ENCODE measurements at places on chromosomes 4 and X.

GRCh38 chrX:31487951-31488350, 416.1 kb upstream of the FTHL17 start:
- DNase-seq: no peak

DNA sequence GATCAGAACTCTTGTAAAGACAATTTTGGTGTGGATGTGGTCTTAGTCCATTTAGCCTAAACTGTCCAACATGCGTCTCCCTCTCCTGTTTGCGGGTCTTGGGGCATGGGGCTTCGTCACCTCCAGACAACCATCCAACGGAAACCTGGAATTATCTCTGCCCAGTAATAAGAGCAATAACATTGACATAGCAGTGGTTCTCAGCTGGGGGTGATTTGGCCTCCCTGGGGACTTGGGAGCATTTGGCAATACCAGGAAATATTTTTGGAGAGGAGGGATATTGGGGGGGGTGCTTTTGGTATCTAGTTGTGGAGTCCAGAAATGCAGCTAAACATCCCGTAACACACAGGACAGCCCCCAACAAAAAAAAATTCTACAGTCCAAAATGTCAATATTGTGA, 47.2 kb downstream of the SEL1L3 start:
- DNase-seq: no peak

GRCh38 chr4:3276986-3277385, 15.8 kb upstream of the RGS12 start:
- no peak for DNase-seq

- DNase-seq: no peak
Measured at GRCh38 chr4:153646978-153647377, 37.1 kb upstream of the TLR2 start.

GRCh38 chr4:73257651-73258435, 755 bp downstream of the ANKRD17 start:
- DNase-seq: peak; percentile 54

DNA sequence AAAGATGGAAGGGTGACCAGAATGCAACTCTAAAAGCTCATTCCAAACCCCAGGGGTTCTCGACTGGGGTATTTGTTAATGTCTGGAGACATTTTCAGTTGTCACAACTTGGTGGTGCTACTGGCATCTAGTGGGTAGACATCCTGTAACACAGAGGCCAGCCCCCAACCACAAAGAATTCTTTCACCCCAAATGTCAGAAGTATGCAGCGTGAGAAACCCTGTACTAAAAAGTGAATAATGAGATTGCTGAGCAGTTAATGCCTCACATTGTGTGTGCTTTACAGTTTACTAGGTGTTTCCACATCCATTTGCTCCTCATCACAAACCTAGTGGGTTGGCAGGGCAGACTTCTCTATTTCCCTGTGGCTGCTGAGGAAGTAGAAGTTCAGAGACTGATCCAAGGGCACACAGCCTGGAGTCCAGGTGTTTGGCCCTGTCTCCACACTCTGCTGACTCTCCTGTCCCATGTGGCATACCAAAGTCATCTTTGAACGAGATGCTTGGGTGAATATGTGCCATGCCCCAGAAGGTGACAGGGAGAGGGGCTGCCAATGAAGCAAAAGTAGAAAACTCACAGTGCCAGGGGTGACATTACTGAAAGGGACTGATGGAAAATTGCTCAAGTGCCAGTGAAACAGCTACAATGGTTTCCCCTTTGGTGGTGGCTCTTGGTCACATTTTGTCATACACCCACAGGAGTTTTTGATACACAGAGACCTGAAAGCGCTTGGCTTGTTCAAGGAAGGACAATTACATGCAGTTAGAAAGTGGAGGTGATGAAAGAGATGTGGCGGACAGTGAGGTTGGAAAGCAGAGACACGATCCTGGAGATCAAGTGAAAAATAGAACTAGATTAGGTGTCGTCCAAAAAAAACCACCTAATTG, 10.1 kb upstream of the TMEM154 start:
- no peak for DNase-seq

DNA sequence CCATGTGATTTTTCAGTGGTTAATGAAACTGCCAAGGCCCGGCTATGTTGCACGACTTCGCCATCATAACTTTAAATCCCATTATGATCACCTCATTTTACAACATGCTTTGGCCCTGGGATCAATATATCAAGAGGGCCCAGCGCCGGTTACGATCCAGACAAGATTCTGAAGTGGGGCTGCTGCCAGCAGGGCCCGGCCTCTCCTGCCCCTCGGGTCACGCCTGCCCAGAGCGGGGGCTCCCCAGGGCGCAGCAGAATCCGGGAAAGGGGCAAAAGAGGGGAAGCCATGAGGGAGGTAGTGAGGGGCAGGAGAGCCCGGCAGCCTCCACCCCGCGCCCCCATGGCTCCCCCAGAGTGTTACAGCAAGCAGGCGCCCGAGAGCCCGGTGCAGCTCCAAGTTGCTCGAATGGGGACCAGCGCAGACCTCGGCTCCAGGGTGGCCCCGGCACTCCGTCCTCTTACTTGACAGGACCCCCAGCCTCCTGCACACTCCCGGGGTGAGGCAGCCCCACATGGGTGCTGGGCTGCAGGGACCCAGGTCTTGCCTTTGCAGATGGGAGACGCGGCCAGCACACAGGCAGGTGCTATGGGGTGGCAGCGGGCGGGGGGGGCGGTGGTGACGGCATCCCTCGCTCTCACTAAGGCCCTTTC, 129.8 kb upstream of the NKX1-1 start:
- DNase-seq: no peak

DNA sequence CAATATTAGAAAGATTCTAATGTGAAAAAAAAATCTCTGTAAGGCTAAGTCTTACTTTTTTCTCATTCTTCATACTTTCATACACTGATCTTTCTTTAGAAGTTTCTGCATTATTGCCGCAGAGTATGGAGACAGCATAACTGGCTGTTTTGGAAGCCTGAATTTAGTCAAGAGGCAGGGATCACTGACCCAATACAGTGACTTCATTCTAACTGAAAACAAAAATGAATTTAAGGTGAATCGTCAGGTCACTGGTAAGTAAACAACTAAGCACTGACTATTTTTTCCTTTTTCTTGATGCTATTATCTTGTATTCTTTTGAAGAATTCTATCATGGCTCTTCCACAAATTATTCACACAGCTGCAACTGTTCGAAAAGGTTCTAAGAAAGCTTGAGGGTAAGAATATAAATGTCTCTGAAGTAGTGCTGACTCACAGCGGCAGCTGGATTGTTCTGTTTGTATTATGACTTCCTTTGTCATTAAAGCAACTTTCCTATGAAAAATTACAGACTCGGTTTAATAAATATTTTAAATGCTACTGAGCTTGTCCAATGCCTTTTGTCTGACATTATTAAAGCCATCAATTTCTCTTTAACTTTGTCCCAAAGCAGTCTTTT, 609.3 kb downstream of the FSTL5 start:
- no peak for DNase-seq

GRCh38 chrX:10198254-10198653, 41.5 kb downstream of the CLCN4 start:
- DNase-seq: no peak

GRCh38 chrX:114071412-114071811, 512.5 kb upstream of the HTR2C start:
- DNase-seq: no peak

- no peak for DNase-seq
Measured at GRCh38 chr4:147509386-147509785, 28.5 kb downstream of the EDNRA start.

DNA sequence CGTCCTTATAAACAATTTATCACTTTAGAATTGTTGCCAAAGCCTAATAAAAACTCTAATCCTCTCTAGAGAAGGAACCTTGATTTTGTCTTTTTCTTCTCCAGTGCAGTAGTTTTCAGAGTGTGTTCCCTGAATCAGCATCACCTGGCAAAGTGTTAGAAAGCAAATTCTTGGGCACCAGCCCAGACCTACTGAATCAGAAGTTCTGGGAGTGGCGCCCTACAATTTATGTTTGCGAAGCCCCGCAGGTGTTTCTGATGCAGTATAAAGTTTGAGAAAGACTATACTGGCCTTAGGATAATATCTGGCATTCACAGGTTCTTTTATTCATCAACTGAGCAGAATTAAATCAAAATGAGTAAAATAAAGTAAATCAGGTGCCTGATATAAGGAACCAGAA, 645.8 kb upstream of the ATOH1 start:
- DNase-seq: peak; percentile 32

DNA sequence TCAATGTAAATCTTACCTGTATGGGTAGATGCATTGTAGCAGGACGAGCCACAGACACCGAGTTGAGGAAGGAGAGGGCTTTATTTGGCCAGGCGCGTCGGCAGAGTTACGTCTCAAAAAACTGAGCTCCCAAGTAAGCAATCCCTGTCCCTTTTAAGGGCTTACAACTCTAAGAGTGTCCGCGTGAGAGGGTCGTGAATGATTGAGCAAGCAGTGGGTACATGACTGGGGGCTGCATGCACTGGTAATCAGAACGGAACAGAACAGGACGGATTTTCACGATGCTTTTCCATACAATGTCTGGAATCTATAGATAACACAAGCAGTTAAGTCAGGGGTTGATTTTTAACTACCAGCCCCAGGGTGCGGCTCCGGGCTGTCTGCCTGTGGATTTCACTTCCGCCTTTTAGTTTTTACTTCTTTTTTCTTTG, 524.9 kb upstream of the HTR2C start:
- DNase-seq: peak; percentile 58

DNA sequence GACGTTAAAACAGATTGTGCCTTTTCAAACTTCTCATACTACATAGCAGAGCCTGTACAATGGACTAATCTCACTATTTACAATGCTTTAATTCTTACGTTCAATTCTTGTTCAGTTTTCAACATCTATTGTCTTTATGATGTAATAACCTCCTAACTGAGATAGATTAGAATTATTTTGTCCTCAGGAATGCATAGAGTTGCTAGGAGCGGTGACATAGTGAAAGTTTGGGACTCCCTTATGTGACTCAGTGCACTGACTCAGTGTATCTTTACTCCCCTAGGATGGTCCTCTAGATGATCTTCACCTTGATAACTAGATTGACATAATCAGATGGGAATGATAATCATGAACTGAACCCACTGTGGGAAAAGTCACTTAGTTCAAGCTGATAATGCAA, 151.5 kb downstream of the VEGFC start:
- DNase-seq: no peak

- no peak for DNase-seq
Measured at GRCh38 chr4:88333741-88334405, 44.8 kb upstream of the HERC6 start.

- DNase-seq: peak; percentile 88
Measured at GRCh38 chr4:2412534-2412884, 5.9 kb downstream of the ZFYVE28 start.

DNA sequence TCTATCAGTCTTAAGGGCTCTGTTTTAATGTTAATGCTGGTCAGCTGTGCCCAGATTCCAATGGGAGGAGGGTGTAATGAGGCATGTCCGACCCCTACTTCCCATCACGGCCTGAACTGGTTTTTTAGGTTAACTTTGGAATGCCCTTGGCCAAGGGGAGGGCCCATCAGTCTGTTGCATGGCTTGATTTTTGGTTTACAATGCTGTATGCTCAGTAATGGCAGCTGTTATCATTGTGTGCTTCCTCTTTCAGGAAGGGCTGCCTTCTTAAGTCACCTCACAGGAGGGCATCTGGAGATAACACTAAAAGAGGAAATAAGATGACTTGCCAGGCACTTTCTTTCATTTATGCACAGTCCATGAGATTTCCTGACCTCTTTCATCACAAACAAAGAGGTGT, 36.3 kb downstream of the ATXN3L start:
- DNase-seq: no peak

DNA sequence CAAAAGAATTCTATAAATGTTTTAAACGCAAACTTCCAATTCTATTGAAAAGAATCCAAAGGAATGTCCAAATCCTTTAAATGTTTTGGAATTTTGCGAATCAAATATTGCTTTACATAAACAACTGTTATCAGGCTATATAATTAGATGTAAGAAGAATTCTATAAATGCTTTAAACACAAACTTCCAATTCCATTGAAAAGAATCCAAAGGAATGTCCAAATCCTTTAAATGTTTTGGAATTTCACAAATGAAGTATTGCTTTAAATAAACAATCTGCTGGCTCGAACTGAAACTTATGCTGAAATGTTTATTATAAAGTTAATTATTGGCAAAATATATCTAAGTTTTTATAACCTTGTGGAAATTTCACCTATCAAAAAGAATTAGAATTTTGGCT, 16.1 kb downstream of the DAPP1 start:
- no peak for DNase-seq

GRCh38 chr4:123304151-123304964, 92.2 kb upstream of the SPRY1 start:
- DNase-seq: no peak

DNA sequence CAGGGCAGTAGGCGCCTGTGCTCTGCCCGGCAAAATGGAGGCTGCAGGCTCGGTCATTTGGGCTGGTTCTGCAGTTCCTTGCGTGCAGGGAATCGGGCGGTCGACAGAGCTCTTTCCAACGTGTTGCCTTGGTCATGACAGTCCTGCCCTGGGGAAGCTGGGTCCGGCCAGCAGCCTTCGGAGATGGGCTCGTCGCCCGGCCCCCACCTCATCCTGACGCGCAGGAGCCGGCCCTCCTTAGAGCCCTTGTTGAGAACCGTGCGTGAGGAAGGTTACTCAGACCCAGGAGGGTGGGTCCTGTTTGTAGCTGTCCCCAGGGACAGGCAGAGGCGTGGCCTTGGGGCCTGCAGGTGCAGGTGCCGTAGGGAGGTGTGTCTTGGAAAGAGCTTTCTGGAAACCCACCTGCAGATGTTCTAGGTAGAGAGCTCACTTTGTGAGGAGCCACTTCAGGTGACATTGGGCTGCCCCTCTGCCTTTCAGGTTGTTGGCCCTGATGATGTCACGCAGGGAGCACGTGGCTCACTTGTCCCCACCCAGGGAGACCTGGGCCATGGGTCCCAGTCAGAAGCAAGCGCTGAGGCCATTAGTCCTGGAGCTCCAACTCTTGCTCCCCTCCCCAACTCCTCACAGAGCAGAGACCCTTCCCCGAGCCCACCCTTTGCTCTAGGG, 15.2 kb upstream of the HGFAC start:
- no peak for DNase-seq

- peak; percentile 26 for DNase-seq
Measured at GRCh38 chr4:113555868-113556267, 205.7 kb downstream of the CAMK2D start.

- DNase-seq: no peak
Measured at GRCh38 chrX:53644751-53645150, 41.8 kb downstream of the HUWE1 start.

- DNase-seq: peak; percentile 70
Measured at GRCh38 chr4:38664706-38665401, 855 bp downstream of the KLF3 start.

GRCh38 chr4:73586040-73586439, 34.2 kb downstream of the RASSF6 start:
- DNase-seq: no peak
